Uterus (tissue), 4 donors: ENCODE measurements at places on chromosomes 13 and 19. TPM values are rescaled to one million over a fixed set of nuclear protein-coding genes. Genes with fewer than 3 reads are reported as not detected.

- no peak for DNase-seq
- no peak overlapping the region for H3K4me3 ChIP-seq
- no peaks in the 10 kb centered on the region for H3K27me3 ChIP-seq
- no peaks in the 10 kb centered on the region for H3K4me1 ChIP-seq
- no peak overlapping the region for H3K27ac ChIP-seq
Measured at GRCh38 chr13:26348966-26349365, 95.0 kb downstream of the CDK8 start.

DNA sequence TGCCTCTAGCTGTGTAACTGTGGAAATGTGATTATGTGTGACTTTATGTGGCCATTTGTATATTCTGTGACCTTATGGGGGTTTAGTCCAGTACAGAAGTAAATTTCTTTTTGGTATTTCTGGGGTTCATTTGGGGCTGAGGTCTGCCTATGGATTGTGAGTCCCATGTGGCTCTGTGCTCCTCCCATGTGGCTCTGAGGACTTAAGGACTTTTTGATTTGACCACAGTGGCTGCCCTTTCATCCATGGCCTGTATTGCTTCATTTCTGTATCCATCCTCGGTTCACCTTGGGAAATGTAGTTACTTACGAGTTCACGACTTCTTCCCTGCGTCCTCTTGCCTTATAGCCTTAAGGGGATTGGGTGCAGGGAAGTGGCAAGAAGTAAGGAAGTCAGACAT, 1.0 kb downstream of the ZNF420 start:
- H3K4me1 ChIP-seq = peaks cover 8% of the 10 kb centered on the region
- no peak overlapping the region for H3K27ac ChIP-seq
- peak overlapping the region; percentile 56 for H3K4me3 ChIP-seq
- no peaks in the 10 kb centered on the region for H3K27me3 ChIP-seq
- no peak for DNase-seq

The RNF225 gene
- total RNA-seq = not detected

The APOC1 gene
- total RNA-seq = 3.5 TPM

The ERICH6B gene
- not detected for total RNA-seq

GRCh38 chr13:63351533-63351932, 1935.9 kb upstream of the PCDH20 start:
- no peaks in the 10 kb centered on the region for H3K27me3 ChIP-seq
- DNase-seq = no peak
- H3K4me3 ChIP-seq = no peak overlapping the region
- no peak overlapping the region for H3K27ac ChIP-seq

The ZNF787 gene
- 32.1 TPM for total RNA-seq
